ENCODE measurements at places on chromosomes 13 and 19.

GRCh38 chr19:33193865-33194362 is at the start of gene LRP3:
Gene LRP3 (plus strand): TSS chr19:33194330. CDS start chr19:33194786, 456 bp downstream.
- DNase-seq = peak; percentile 47

GRCh38 chr13:32811297-32811800 is 204.9 kb upstream of the KL start:
- no peak for DNase-seq

- no peak for DNase-seq
Observed at GRCh38 chr13:111493468-111493867, 173.0 kb downstream of the TEX29 start.

DNA sequence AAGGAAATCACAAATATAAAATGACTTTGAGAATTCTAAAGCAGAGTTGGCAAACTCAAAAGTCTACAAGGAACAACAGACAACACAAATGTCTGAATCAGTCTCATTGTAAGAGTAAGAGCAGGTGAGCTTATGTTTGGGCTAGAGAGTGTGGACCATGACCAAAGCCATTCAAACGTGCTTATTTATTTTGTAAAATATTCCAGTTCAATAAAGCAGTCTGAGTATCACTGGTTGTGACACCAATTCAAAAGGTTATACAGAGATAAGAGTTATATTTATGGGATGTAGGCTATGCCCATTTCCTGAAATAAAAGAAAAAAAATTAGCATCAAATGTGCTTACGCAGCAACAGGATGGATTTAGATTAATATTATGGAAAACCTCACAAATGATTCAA is 251.6 kb downstream of the KLF5 start:
- no peak for DNase-seq

DNA sequence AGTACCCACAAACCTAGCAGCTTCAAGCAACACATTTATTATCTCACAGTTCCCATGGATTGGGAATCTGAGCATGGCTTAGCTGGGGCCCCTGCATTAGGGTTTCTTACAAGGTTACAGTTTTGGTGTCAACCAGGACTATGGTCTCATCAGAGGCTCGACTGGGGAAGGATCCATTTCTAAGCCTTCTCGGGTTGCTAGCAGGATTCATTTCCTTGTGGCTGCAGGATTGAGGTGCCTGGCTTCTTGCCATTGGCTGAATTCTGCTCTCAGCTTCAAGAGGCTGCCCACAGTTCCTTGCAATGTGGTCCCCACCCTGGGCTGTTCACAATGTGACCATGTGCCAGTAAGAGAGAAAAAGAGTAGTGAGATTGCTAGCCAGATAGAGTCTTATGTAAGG is 26.7 kb downstream of the ZNRF4 start:
- no peak for DNase-seq

GRCh38 chr19:44807162-44807561 is 1.7 kb upstream of the BCAM start:
- DNase-seq = no peak

GRCh38 chr13:47832458-47832972 is 168.6 kb downstream of the SUCLA2 start:
- DNase-seq = no peak

GRCh38 chr13:76879203-76879882 is 6.9 kb downstream of the KCTD12 start:
- peak; percentile 94 for DNase-seq
